ENCODE measurements at places on chromosomes 6 and 20.

DNA sequence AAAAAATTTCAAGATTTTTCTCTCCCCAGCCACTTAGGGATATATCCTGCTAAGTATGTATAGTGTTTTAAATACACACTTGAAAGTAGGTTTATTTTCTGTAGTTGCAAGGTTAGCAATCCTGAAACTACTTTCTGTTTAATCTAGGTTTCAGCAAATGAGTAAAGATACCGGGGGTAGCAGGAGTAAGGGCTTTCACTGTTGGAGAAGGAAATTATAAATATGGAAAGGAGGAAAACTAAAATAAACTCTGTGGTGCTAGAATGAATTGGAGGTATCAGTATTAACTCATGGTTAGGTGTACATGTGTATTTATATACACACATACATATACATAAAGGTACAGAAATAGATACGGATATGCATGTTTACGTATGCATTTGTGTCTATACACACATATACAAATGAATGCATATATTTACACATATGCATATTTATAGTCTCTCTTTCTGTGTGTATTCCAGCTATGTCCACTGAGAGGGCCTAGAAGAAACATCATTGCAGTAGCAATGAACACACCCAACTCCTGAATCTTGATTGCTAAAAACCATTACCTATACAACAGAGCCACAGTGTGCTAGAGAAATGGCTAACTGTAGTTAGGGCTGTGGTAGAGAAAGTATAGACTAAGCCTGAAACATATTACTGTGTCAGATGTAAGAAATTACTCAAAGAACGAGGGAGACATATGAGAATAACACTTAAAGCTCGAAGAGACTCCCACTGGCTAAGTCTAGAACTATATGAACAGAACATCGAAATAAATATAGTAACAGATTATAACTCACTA, 95.9 kb upstream of the EMILIN3 start:
- no peak for DNase-seq

DNA sequence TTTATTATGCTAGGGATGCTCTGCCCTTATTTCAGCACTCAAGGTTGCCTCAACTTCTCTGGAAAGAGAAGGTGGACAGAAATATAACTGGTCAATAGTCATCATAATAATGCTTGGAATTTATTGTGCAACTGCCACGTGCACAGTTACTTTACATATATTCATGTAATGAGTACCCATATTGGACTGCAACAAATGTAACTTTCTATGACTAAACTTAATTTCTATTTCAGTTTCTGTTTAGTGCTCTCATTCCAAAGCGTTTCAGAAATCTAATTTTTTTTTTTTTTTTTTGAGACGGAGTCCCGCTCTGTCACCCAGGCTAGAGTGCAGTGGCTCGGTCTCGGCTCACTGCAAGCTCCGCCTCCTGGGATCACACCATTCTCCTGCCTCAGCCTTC, 28.3 kb upstream of the CD83 start:
- no peak for DNase-seq

DNA sequence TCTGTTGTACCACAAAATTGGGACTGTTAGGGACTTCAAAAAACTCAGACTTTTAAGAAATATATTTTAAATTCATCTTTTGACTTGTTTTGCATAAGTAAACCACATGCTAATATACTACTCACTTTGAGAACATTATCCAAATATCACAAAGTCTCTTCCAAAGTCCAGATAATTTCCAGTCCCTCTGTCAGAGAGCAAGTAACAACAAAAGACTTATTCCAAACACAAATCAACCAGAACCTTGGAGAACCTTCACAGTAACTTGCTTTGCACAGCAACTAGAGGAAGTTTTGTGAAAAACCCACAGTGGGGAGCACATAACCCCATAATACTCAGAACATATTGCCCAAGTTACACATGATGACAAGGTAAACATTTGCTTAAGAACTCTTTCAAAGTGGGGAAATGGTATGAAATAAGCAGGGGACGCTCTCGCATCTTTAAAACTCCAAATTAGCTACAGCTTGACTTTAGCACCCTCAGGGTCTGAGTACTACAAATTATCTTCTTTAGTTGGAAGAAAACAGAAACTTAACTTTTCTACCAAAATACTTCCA, 37.8 kb downstream of the CENPW start:
- no peak for DNase-seq

DNA sequence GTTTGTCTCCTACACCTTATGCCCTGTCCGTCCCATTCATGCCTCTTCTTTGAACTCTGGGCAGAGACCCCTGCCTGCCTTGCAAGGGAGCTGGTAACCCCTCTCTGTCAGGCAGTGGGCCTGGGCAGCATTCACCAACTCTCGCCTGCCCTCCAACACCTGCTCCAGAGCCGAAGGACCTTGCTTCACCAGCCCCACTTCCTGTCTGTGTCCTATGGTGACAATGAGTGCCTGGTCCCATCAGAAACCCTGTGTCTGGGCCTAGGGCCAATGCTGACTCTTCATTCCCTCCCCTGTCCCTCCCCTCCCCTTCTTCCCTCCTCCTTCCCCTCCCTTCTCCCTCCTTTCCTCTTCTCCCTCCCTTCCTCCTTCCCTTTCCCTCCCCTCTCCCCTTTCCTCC, 22.8 kb upstream of the PCMTD2 start:
- DNase-seq, result no peak

- no peak for DNase-seq
These were observed 333.3 kb upstream of the ZFP64 start for GRCh38 chr20:52524861-52525260.

DNA sequence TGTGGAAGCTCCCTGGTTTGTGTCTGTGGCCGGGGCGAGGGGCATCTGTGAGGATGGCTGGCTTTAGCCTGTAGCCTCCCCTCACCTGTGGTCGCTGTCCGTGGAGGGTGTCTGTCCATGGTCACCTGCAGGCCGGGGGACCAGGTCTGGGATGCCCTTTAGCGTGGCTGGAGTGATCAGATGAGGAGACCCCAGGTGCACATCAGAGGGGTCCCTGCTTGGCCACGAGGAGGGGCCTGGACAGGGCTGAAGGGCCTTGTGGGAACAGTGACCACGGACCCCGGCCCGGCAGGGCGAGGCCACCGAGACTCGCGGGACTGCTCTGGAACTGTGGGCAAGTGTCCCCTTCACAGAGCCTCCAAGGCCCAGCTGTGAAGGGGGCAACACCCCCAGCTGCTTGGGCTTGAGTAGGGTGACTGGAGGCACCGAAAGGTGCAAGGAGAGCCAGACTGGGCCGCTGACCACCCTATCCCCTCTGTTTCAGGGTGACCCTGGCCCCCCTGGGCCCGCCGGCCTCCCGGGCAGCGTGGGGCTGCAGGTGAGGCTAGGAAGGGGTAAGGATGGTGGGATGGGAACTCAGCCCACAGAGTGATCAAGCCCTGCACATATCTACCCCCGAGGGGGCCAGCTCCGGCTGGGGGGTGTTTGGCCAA, 8.6 kb downstream of the COL9A3 start:
- DNase-seq, result no peak

GRCh38 chr6:123321020-123321419, 315.7 kb downstream of the TRDN start:
- DNase-seq, result no peak

DNA sequence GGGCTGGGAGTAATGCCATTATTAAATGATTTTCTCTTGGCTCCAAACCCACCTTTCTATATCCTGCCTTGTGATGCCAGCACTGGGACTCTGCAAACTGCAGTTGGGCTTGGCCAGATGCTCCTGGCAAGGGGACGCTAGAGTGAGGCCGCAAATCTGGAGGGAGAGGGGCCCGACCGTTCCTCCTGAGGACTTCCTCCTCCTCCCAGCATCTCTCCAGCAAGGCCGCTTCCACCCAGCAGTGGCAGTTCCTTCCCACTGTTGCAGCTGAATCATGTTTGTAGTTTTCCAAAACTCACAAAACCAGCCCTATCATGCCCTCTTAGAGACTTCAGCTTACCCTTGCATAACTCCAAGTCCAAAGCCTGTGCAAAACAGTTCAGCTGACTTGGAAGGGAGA, 244.4 kb downstream of the FOXA2 start:
- DNase-seq, result no peak

- no peak for DNase-seq
These were observed 1.9 kb downstream of the MAVS start for GRCh38 chr20:3848565-3848964.

DNA sequence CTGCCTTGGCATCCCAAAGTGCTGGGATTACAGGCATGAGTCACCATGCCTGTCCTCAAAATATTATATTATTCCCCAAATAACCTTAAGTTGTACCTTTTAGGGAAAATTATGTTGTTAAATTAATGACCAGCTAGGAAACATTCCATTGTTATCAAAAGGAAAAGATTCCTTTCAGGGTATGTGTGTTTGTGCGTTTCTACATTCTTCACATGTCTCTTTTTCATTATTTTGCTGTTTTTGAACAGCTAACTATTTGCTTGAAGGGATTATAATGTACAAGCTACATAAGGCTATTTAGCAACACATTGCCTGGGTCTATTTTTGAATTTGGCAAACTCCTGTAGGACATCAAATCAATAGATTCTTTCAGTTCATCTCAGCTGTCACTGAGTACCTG, 57.1 kb downstream of the GJA1 start:
- DNase-seq, result no peak

DNA sequence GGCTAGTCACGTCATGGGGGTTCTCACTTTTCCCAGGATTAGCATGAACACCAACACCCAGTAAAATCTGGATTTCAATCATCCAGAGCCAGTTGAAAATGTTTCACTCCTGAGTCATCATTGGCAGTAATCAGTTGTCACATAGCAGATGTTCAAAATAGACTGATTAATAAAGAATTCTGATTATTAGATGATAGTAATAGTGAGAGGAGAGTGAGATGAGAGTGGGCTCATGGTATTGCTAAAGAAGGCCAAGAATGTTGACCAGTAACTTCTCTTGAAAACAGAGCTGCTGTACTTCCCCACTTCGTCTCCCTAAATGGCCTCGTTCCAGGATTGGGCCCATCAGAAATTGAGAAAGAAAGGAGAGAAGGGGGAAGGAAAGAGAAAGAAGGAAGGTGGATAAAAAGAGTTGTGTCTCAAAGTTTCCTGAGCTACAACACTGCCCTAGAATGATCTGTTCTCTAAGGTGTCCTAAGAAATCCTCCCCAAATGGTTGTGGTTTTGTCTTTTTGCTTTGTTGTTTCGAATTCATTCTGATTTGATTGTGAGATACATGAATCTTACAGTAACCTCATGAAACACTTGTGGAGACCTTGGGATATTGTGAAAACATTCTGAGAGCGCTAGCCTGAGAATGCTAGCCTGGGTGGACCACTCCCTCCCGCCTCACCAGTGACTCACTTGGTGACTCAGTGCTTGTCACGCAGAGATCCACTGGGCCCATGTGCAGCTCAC, 502.2 kb upstream of the JARID2 start:
- peak; percentile 28 for DNase-seq

- DNase-seq, result no peak
These were observed 560 bp downstream of the YTHDF1 start for GRCh38 chr20:63215101-63216040.

GRCh38 chr6:29211488-29211887, 40.8 kb downstream of the OR2J2 start:
- DNase-seq, result no peak

DNA sequence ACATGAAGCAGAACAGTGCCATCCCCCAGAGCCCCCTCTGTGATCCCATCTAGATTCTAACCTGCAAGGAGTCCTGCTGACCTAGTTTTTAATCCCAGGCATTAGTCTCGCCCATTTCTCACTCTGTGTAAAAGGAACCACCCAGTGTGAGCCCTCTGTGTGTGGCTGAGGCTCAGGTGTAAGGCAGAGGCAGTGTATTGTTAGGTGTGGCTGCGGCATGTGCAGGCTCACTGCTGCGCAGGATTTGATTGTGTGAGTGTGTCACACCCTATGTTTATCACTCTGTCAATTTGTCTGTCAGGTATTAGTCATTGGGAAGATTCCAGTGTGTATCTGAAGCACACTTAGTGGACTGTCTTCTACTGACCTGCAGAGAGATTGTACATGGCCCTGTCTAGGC, 13.7 kb upstream of the CST8 start:
- no peak for DNase-seq

GRCh38 chr6:95601133-95601532, 23.8 kb downstream of the MANEA start:
- DNase-seq, result no peak

GRCh38 chr6:159777240-159777904, 12.0 kb downstream of the TCP1 start:
- DNase-seq, result no peak

GRCh38 chr6:3793545-3793944, 42.0 kb upstream of the PXDC1 start:
- DNase-seq, result no peak

DNA sequence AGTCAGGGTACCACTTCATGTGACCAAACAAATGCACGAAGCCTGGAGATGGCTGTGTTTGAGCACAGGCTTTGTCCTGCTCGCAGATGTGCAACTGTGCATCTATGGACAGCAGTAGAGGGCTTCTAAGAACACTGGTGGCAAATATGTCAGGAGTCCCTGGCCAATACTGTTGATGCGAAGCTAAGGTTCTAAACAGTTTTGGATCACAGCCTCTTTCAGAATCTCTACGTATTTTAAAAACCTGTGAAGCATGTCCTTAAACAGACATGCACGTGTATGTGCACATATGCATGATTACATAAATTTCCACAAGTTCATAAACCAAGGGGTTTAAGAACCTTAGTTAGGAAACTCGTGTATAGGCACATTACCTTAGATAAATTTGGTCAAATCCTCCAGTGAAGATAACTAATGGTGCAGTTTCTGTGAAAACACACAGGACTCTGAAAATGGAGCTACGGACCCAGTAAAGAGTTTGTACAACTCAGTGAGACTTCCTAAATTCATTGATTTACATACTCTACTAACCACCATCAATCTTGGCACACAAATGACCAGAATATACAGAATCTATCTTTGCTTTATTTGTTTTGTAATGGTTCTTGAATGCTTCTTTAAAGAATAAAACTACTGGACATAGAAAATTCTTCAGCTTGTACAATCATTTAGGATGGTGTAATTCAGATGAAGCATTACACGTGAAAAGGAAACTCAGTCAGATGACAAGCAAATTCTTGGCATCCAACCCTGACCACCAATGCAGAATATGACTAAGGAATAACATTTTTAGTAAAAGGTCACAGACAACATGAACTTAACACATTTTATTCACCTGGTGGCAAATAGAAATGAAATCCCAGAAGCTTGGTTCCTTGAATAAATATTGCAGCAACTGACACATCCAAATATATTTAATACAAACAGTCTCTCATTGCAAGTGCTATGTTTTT, 27.4 kb downstream of the KCNQ5 start:
- DNase-seq, result no peak

DNA sequence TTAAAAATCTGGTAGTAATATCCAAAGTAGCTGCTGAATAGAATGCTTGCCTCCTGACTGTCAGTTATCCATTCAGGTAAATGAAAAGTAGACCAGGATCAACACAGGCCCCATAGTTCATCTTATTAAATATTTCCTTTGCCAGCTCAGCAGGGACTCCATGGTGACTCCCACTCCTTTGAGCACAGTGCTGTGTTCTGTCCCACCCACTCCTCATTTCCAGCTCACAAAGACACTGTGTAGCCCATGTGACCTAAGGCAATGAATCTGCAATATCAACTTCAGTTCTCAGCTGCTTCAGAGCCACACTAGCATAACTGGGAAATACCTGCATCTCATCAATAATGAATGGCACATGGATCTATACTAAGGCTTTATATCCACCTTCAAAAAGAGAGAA, 189.5 kb upstream of the MANEA start:
- DNase-seq, result no peak

GRCh38 chr6:145257704-145258103, 477.6 kb downstream of the EPM2A start:
- DNase-seq, result no peak

Measured in GOT3 (cell line).